ENCODE measurements at places on chromosomes 3 and 15.

GRCh38 chr15:89335298-89336041, 846 bp upstream of the POLG start:
- no peak for DNase-seq

- DNase-seq, result no peak
Measured at GRCh38 chr3:136931606-136932005, 26.2 kb upstream of the IL20RB start.

- DNase-seq, result no peak
Measured at GRCh38 chr3:29416514-29416913, 135.6 kb downstream of the RBMS3 start.

DNA sequence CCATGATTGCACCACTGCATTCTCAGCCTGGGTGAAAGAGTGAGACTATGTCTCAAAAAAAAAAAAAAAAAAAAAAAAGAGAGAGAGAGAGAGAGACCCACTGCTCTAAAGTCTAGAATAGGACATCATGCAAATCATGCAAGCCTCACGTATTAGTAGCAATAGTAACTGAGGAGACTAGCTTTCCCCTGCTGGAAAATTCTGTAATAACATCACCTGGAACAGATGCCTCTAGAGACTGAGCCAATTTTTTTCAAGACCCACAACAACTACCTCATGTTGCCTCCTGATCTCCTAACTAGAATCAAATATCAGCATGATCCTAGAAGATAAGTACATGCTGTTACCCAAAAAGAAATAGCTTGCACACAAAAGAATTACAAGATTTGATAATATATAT, 461.9 kb downstream of the AGBL1 start:
- DNase-seq, result no peak

DNA sequence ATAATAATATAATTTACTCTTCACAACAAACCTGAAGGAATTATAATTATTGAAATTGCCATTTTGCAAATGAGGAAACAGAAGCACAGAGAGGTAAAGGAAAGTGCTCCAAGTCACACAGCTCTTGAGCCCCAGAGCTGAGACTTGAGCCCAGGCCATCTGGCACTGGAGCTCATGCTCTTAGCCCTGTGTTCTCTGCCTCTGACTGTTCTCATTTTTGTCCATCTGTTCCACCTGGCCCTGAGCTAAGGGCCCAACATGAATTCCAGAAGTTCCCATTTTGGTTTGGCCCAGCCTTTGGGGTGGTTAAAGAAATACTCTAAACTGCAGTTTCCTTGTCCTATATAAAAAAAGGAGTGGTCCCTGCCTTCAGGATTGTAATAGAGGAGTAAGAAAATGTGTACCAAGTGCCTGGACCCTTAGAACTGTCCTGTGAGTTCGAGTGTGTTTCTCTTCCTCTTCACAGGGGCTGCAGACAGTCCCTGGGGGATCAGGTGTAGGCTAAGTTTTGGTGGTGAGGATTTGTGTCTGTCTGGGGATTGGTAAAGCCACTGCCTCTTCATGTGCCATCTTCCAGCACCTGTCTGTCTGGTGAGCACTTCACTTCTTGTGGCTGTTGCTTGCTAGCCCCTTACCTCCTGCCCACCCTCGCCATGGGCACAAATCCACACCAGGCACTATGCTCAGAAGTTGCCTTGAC, 91.8 kb downstream of the DNAJB8 start:
- DNase-seq, result no peak

DNA sequence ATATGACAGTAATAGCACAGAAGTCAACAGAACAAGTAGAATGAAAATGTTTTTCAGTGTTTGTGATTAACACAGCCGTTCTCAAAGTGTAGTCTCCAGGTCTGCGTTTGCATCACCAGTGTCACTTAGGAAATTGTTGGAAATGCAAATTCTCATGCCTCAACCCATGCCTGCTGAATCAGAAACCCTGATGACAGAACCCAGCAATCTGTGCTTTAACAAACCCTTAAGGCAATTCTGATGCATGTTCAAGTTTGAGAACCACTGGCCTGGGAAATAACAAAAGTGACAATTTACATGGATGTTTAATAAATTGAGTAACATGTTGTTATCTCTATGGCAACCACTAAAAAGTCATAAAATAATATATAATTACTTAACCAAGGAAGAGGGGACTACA, 103.1 kb upstream of the ATP11B start:
- no peak for DNase-seq

DNA sequence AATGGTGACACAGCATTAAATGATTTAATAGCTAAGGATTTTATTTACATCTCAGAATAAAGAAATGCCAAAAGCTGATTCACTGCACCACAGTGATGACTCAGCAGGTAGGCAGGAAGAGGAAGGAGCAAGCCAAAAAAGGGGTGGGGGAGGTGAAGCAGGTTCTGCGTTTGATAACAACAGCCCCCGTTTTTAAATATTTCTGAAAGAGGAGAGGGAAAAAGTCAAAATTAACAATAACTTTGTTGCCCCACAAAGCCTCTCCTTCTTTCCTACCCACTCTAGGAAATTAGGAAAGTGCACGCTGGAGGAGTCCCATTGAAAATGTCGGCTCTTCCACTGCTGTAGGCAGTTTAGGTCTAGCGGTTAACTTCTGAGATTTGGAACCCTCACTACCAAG, 9.9 kb upstream of the CCDC54 start:
- no peak for DNase-seq
